ENCODE measurements at places on chromosomes 7 and 10.

- no peak for DNase-seq
Measured at GRCh38 chr10:14727465-14727864, 47.2 kb downstream of the FAM107B start.

DNA sequence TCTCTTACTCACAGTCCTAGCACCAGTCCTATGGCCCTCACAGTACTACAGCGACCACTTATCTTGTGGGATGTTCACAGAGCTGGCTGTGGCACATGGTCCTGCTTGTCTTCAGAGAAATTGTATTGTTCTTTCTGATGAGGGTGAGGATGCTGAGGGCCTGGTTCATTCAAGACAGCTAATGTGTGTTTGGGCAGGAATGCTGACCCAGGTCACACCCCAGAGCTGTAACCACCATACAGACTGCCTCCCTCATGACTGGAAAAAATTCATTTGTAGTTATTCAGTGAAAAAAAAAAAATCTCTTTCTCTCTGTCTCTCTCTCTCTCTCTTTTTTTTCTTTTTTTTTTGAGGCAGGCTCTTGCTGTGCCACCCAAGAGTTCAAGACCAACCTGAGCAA, 83.5 kb downstream of the KLF6 start:
- no peak for DNase-seq

DNA sequence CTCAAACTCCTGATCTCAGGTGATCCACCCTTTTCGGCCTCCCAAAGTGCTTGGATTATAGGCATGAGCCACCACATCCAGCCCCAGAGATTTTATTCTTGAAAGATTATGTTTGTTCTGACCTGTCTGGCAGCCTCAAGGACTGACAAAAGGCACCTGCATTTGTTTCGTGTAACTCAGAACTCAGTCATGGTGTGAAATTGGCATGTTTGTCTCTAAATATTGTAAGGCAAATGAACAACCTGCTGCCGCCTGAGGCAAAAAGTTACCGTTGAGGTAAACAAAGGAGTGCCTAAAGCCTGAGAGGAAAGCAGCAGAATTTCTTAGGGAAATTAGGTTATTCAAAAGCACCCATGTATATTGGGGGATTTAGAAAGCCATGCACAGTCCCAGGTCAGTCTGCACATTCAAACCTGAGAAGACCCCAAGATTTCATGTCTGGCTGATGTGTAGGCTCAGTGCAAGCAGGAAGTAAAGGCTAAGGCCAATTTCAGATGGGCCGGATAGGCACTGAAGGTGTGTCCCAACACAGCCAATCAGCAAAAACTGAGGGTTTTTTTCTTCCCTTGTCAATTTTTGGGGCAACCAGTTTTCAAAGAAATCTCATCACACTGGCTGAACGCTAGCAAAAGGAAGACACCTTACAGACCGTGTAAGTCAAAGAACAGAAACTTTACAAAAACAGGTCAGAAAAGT, 33.3 kb upstream of the HHEX start:
- no peak for DNase-seq

DNA sequence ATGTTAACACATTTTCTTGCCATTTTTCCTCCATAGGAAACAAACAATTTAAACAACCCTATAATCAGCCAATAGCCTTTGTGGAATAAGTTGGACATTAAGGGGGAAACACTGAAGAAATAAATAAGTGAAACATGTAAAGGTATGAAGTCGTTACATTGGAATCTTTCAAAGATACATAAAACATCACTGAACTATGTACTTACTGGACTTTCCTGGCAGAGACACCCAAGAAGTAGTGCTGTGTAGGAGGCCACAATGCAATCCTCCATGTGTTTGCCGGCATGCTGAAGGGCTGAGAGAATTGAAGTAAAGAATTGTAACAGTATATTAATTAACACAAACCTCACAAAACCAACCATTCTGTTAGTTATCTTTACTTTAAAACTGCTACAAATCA, 76.5 kb upstream of the GRID1 start:
- no peak for DNase-seq

GRCh38 chr7:43753843-43754242, 4.6 kb upstream of the BLVRA start:
- no peak for DNase-seq

- no peak for DNase-seq
Measured at GRCh38 chr10:34727595-34728033, 87.5 kb downstream of the PARD3 start.

DNA sequence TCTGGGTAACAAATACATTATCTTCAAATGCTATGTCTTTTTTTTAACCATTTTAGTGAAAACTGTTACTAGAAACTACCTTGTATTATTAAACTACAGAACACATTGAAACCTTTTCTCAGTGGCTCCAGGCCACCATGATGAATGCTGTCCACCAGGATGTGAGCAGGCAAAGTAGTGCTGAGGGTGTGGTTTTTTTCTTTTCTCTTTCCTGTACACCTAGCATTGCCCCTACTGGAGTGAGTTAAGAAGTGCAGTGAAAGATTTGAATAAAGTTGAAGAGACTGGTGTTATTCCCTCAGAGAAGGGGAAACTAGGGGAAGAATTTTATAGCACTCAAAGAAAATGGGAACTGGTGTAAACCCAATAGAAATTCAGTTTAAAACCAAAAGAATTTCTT, 120.0 kb upstream of the SAMD8 start:
- no peak for DNase-seq

DNA sequence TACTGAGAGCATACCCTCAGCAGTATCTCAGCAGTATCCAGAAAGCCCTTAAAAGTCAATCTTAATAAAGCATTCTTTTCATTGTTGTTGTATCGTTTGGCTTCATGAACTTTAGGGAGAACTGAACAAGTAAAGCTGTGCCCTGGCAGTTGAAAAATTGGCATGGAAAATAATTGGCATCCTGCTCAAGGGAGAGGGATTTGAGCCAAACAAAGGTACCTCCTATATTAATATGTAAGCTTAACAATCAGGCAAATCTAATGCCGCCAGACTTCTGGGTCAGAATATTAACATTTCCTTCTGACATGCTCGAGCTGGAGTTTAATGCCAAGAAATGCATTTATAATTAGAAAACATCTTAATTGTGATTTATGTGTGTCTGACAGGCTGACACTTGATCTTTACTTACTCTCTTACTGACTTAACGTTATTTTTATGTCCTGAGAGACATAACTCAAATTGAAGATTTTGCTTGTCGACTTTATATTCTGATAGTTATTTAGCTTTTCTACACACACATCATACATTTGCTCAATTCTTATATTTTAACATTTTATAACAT, 42.1 kb upstream of the PCDH15 start:
- DNase-seq, result no peak

DNA sequence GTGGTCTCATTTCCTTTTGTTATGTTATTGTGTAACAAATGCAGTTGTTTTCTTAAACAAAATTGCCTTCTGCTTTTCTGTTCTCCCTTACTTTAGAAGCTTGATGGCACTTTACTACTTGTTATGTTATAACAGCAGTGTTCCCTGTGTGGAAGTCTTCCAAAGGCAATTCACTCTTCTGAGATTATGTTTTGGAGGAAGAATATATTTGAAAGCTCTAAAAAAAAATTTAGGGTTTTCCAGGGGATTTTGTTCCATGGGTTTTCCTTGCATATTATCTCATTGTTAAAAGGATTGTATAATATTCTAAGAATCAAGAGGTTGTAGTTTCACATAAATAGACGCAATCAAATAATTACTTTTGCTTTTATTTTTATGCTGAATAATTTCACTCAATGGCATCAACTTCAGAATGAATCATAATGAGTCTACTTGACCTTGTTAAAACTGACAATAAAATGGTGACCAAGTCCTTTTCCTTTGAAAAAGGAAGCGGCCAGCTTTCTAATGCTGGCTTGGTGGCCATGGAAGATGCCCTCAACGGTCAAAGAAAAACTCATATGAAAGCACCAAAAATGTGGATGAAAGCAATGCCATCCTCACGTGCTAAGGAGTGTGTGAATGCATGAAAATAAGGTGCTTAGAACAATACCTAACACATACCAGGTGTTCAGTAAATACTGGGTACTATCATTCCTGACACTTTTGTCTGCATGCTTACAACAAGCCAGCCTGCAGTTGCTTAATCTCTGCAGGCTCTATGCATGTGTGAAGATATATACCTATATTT, 92.4 kb upstream of the KLF6 start:
- DNase-seq, result no peak

GRCh38 chr10:87546210-87546609, 41.5 kb downstream of the MINPP1 start:
- no peak for DNase-seq

DNA sequence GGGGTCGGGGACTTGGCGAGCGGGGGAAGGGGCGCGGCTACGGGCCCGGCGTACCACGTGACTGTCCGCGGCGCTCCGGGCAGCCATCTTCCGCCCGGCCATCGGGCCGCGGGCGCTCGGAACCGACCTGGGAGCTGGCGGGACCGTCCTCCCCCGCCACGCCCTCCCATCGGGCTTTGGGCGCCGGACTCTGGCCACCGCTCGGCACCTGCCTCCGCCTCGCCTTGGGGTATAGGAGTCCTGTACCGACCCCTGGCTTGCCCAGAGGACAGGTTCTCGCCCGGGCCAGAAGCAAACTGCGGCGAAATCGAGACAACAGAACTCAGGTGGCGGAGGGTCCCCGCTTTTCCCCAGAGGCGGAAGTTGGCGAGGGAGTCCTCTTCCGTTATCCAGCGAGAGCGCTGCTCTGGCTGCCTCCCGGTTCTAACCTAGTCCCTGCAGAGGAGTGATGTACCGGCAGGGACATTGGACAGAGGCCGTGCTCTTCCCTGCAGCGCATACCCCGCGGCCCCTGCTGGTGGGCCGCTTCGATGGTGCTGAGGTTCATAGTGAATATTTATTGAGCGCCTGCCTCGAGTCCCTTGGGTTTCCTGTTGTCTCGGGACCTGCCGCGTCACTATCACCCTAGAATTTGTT, 1.2 kb upstream of the SGMS1 start:
- peak; percentile 45 for DNase-seq

- no peak for DNase-seq
Measured at GRCh38 chr7:81657551-81657950, 112.3 kb downstream of the HGF start.

- no peak for DNase-seq
Measured at GRCh38 chr10:3876350-3876962, 91.4 kb upstream of the KLF6 start.

GRCh38 chr10:48598936-48599829, 5.7 kb downstream of the ARHGAP22 start:
- DNase-seq, result no peak

DNA sequence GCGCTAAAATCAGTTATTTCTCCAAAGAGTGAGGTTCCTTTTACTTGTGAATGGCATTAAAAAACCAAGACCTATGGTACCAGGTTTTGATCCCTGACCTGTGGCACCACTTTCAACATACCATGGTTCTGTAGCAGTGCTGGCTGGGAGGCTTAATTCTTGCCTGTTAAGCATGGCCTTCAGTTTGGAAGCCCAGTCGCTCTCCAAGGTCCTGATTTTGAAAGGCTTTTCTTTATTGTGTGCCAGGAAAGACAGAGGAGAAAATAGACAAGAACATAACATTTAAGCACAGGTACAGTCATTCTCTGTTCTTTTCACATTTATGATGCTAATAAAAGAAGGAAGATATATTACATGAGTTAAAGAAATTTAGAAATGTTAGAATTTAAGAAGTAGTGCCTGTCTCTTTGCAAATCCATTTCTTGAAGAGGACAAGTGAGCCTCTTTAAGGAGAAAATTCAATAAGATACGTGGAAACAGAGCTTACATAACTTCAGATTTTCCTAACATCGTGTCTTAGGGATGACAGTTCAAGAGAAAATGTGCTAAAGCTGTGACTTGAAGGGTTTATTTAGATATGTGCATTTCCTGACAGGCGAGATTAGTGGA, 357.6 kb downstream of the DPP6 start:
- no peak for DNase-seq

GRCh38 chr10:77983384-77984341, 45.7 kb downstream of the POLR3A start:
- no peak for DNase-seq
